GDM1 (cell line): ENCODE measurements at places on chromosomes 16 and 17.

DNA sequence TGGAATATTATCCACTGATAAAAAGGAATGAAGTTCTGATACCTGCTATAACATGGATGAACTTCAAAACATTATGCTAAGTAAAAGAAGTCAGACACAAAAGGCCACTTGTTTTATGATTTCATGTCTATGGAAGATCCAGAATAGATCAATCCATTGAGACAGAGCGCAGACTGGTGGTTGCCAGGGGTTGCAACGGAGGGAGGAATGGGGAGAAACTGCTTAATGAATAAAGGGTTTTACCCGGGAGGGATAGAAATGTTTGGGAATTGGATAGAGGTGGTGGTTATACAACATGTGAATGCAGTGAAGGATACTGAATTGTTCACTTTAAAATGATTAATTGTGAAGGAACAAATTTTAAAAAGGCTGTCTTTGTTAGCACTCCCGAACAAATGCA lies 30.2 kb downstream of the WDR59 start:
- DNase-seq = no peak

- DNase-seq = no peak
Measured at GRCh38 chr17:1058423-1059130, 61.6 kb downstream of the TIMM22 start.

- peak; percentile 69 for DNase-seq
Measured at GRCh38 chr17:49676276-49676868, 1.5 kb downstream of the SPOP start.

- no peak for DNase-seq
Measured at GRCh38 chr16:3573146-3573815, 3.9 kb downstream of the NLRC3 start.

DNA sequence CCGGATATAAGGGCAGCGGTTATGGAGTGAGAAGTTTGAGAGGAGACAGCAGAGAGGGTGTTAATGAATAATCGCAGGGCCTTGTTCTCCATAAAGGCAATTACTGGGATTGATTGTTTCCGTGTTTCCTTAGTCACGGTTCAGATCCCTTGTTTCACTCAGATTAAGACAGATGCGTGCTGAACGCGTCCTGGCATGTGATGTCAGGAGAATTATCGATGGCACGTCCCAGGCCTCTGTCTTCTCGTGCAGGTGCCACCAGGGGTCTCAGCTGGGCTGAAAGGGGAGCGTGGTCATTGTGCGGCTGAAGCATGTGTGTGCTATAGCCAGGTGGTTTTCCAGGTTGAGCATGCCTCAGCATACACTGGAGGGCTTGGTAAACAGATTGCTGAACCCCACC lies 142.4 kb upstream of the NOL11 start:
- DNase-seq = no peak

DNA sequence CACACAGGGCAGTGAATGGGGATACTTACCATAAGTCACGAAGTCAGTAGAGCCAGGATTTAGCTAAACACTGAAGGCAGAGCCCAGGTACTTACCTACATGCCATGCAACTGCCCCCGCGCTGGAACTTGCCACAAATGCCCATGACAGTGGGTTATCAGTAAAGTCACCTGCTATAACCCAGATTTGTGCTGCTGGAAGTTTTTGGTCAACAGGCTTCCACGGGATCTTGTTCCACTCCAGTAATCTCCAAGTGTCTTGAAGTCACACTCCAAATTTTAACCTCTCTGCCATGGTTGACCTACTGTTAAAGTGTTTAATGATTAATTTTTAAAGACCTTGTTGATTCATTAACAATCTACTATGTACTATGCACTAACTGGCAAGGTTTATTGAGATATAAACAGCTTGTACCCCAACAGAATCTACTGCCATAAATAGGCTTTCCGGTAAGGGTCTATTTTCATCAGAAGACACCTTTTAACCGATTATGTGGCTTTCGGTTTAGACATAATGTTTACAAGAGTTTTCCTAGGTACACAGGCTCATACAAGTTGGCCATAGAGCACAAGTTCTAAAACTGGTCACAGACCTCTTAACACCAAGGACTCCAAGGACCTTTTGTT lies 6.3 kb upstream of the SLC5A11 start:
- DNase-seq = no peak

- DNase-seq = no peak
Measured at GRCh38 chr17:57228911-57229310, 27.4 kb upstream of the MSI2 start.

- peak; percentile 66 for DNase-seq
Measured at GRCh38 chr17:27879987-27880608, 13.1 kb downstream of the LYRM9 start.

- DNase-seq = no peak
Measured at GRCh38 chr17:17059301-17059890, 17.1 kb downstream of the MPRIP start.

DNA sequence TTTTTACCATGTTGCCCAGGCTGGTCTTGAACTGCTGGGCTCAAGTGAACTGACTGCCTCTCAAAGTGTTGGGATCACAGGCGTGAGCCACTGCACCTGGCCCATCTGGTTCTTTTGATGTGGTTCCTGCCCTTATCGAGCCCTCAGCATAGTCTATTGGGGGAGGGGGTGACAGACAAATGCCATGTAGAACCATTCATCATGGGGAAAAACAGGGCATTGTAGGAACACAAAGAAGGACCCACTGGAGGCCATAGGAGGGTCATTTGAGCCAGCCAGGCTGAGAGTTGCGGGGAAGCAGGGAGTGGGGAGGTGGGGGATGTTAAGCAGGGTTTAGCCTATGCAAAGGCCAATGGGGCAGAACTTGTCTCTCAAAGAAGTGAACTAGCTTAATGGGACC lies 11.9 kb downstream of the SEC14L5 start:
- DNase-seq = no peak

GRCh38 chr17:49452661-49453060 lies 38.0 kb upstream of the PHB1 start:
- DNase-seq = no peak

GRCh38 chr17:49779739-49780231 lies 8.7 kb upstream of the KAT7 start:
- DNase-seq = peak; percentile 33

GRCh38 chr16:13298666-13299065 lies 397.3 kb downstream of the SHISA9 start:
- DNase-seq = no peak

GRCh38 chr17:34452769-34453168 lies 89.7 kb upstream of the CCL1 start:
- no peak for DNase-seq

DNA sequence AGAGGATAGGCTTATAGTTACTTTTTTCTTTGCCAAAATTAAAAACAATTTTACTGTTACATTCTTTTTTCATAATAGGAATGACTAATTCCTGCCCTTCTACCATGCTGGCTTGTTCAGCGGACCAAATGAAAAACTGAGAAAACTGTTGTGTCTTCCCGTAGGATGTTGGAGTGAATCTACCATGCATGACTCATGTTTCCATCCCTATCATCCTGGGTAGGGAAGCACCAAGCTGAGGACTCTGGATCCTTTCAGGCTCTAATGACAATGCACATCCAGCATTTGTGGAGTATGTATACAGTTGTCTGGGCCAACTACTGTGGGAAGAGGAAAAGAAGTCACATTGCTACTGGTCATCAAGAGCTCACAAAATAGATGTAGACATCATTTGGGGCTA lies 41.1 kb upstream of the DHX8 start:
- DNase-seq = no peak

DNA sequence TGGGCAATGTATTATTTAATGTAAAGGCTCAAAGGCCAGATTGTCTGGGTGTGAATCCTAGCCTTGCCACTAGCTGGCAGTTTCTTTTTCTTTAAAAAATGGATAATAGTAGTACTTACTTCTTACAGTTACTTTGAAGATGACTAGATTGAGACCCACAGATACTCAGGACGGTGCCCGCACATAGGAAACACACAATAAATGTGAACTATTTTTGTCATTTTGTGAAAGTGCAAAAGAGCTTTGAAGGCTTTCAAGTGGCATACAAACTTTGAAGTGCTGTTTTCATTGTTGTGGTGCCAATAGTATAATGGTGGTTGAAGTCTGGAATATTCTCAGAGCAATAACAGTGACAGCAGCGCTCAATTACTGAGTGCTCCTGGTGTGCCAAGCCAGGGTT lies 63.6 kb downstream of the OTOA start:
- no peak for DNase-seq

DNA sequence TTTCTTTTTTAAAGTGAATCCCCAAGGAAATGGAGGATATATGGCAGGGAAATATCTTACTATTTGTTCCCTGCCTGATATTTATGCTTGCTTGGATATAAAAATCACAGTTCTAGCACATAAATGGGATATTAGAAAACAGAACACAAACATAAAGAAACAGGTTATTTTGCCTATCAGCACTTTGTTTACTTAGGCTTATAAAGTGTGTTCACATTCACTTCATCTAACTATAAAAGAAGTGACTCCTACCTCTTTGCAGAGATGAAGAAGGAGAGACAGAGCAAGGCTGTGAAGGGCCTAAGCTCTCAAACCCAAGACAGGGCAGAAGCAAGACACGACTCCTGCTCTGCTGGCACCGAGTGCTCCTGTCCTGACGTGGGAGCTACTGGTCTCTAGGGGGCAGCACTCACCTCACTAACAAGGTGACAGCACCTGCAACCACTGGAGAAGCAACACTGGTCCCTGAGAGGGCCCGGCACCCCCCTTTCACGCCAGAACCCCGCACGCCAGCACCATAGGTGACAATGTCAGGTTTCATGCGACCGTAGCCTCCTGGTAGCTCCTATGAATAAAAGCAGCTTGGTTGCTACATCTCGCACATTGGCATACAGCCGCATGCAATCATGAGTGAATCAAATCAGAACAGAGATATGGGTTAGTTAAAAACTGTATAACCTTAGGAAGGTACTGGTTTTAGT lies 32.0 kb downstream of the MBTPS1 start:
- DNase-seq = no peak

GRCh38 chr17:41957031-41957868 lies 9.3 kb upstream of the CNP start:
- DNase-seq = no peak

GRCh38 chr17:59666235-59666634 lies 41.0 kb downstream of the PTRH2 start:
- no peak for DNase-seq

DNA sequence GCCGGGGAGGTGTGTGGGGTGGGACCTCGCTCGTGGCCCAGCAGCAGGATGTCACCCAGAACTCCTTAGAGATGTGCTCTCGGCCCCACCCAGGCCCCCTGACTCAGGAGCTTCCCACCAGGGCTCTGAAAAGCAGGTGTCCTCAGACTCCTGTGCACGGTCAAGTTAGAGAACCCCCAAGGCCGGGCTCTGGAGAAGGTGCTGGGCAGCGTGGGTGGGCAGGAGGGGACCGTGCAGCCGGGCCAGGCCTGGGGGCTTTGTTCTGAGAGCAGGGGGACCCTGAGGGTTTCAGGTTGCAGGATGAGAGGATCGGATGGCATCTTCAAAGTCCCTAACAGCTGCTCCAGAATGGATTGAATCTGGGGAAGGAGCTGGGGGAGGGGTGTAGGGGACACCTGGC lies 164.4 kb upstream of the CIBAR2 start:
- DNase-seq = no peak

- no peak for DNase-seq
Measured at GRCh38 chr16:30997725-30998711, 12.4 kb downstream of the STX1B start.

DNA sequence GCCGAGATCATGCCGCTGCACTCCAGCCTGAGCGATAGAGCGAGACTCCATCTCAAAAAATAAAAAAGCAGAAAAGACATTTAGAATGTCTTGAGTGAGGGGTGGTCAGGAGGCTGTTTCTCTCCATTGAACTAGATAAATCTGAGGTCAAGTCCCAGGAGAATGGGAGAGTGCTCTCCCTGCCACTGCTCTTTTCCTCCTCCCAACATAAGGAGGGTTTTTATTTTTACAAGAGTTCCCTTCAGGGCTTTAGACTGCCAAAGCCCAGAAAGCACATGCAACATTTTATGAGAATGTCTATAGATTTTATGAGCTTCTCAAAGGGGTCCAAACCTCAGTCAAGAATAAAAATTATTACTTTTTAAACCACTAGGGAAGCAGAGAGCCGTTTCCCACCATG lies 1.6 kb downstream of the RND2 start:
- DNase-seq = no peak

DNA sequence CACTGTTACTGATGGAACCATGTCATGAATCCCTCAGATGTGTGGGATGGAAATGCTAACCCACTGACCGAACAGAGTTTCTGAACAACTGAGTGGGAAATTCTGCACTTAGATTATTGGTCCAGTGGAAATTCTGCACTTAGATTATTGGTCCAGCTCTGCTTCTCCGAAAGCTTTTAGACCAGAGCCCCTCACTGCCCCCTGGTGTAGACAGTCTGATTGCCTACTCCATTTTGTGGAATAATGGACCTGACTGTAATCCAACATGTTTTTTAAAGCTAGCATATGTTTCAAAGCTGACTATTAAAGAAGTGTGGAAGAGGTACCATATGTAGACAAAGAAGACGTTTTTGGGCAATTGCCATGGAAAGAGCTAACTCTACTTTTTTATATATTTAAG lies 50.3 kb upstream of the TBX2 start:
- DNase-seq = no peak

GRCh38 chr17:17824119-17824782 lies 12.5 kb downstream of the SREBF1 start:
- no peak for DNase-seq

DNA sequence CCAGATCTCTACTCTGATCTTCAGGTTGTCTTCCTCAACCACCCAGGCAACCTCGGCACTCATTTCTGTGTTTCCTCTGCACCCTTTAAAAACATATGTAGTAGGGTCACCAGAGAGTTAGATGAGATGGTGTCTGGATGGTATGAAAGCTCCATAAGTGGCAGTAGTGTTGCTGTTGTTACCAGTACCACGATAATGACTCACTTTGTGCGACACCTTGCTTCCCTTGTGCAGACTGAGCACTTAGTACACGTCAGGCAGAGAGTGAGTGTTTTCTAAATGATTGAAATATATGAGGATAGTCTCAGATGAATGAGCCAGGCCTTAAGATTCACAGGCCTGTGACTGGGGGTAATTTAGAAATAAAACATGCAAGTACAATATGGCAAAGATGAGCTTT lies 188.7 kb downstream of the MAF start:
- DNase-seq = no peak

GRCh38 chr17:15341385-15341849 lies at the start of gene TEKT3:
Gene TEKT3, minus strand, starts transcription at chr17:15341597. Its CDS starts 10,012 bp downstream, at chr17:15331585.
- DNase-seq = no peak

GRCh38 chr17:54899201-54899600 lies 1.5 kb upstream of the TOM1L1 start:
- DNase-seq = no peak

GRCh38 chr16:53984936-53985335 lies 281.0 kb downstream of the FTO start:
- DNase-seq = no peak

GRCh38 chr16:31352376-31353115 lies 2.4 kb upstream of the ITGAX start:
- peak; percentile 71 for DNase-seq

- no peak for DNase-seq
Measured at GRCh38 chr17:47955497-47956461, 1.9 kb downstream of the PRR15L start.

- DNase-seq = no peak
Measured at GRCh38 chr17:3207367-3207766, at the start of gene OR1A1. Gene OR1A1, plus strand, starts transcription at chr17:3207667. Its CDS starts 7,954 bp downstream, at chr17:3215621.

GRCh38 chr16:48831076-48831722 lies 221.2 kb upstream of the N4BP1 start:
- DNase-seq = no peak
